ENCODE measurements at places on chromosomes 12 and 14.

- DNase-seq = no peak
These were observed 773.7 kb downstream of the BCL11B start for GRCh38 chr14:98498019-98498885.

- no peak for DNase-seq
These were observed 23.5 kb downstream of the BHLHE41 start for GRCh38 chr12:26101350-26101734.

DNA sequence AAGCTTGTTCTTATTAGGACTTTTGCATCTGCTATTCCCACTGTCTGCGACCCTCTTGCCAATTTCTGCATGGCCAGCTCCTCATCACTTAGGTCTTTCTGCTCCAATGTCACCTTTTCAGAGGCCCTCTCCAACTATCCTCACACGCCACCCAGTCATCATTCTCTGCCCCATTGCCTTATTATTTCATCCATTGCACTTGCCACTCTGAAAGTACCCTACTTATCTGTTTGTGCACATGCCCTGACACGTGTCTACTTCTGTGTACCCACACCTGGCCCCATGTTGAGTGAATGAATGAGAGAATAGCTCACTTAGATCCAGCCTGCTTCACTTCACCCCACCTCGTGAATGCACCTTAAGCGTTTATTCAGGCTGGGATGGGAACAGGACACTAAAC, 218.7 kb upstream of the TBX3 start:
- DNase-seq = no peak

DNA sequence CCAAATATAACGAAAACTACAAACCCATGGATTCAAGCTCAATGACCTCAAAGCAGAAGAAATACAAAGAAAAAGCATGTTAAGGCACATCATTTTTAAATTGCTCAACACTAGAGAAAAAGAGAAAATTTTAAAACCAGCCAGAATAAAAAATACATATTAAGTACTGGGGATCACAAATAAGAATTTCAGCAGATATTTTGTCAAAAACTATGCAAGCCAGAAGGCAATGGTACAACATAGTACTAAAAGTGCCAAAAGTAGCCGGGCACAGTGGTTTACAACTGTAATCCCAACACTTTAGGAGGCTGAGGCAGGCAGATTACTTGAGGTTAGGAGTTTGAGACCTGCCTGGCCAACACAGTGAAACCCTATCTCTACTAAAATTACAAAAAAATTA, 10.2 kb downstream of the SGPP1 start:
- no peak for DNase-seq

DNA sequence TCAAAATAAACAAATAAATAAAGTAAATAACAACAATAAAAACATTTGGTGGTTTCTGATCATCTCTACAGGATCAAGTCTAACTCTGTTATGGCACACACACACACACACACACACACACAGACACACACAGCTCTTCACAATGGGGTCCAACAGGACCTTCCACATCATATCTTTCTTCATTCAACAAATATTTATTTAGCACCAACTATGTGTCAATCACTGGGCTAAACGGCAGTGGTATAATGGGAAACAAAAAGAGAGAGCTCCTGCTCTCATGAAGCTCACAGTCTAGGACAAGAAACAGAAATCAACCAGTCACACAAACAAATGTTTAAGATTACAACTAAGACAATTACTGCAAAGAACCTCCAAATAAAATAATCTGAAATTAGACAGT, 9.3 kb downstream of the PPP1R13B start:
- no peak for DNase-seq

- DNase-seq = no peak
These were observed 3.8 kb upstream of the INHBE start for GRCh38 chr12:57451233-57451778.

DNA sequence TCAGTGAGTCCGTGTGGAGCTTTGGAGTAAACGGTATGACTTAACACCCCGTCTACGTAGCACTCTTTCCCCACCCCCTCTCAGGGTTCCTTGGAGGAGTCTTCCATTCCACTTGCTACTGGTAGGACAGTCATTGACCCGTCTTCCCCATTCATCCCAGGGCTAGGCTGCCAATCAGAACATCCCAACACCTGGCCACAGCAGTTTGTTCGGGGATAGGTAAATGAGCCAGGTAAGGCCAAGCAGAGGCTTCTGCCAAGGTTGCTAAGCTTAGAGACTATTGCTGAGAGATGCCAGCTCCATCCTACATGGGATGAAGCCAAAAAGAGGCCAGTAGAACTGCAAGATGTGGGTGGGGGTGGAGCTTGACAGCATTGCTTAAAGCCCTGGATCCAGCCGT, 130.8 kb downstream of the BCL11B start:
- no peak for DNase-seq

DNA sequence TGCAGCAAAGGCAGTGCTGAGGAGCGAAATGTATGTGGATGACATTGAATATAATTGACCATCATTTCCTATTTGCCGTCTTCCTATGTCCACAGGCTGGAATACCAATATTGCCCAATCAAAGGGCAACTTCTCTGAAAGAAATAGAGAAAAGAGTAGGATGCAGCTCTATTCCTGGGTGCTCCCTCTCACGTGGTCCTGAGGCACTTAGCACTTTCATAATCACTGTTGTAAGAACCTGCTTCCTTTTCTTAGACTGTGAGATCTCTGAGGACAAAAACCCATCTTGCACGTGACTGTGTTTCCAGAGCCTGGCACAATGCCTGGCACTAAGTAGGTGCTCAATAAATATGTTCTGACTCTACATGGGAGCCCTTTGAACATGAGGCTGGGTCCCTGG, 122.7 kb upstream of the CPM start:
- no peak for DNase-seq

DNA sequence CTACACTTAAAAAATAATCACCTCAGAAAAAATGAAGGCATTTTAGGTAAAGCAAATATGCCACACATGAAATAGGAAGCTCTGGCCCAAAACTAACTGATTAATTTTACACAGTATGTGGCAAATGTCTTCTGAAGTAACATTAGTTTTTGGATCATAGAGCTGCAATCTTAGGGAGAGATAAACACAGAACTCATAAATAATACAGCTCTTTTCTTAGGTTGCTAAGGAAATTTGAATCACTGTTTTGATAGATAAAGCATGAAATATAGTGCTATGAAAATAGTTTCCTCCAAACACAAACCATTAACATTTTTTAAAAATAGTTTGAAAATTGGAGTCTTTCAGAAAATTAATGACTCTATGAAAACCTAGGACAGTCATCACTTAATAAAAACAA, 15.0 kb downstream of the RASSF9 start:
- no peak for DNase-seq

DNA sequence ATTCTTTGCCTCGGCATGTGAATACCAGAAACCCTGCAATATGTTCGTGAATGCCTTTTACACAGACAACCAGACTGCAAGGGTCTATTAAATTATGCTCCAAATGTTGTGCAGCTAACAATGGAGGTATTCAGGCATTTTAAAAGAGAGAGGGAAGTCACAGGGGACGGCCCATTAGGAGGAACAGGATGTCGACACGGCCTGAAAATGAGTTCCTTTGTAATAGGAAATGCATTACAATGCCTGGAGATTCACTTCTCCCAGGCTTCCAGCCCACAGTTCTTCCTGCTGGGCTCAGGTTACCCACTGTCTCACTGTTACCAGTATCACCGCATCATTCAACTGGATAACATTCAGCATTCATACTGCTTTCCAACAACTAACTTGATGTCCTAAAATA, 2.5 kb downstream of the DUSP6 start:
- no peak for DNase-seq

DNA sequence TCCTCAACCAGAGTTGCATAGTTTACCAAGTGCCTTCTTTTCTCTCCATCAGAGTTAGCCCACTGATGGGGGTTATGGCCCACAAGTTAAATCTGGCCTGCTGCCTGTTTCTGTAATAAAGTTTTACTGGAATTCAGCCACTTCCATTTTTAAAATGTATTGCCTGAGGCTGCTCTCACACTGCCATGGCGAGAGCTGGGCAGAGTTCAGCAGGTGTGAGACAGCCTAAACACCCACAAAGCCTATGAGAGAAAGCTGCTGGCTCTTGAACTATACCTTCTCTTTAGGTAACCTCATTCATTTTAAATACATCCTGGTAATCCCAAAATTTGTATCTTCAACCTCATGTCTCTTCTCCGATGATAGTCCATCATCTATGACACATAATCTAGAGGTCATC, 86.1 kb downstream of the BCL2L14 start:
- DNase-seq = no peak

- DNase-seq = no peak
These were observed 34.9 kb downstream of the HCAR2 start for GRCh38 chr12:122668268-122668667.

DNA sequence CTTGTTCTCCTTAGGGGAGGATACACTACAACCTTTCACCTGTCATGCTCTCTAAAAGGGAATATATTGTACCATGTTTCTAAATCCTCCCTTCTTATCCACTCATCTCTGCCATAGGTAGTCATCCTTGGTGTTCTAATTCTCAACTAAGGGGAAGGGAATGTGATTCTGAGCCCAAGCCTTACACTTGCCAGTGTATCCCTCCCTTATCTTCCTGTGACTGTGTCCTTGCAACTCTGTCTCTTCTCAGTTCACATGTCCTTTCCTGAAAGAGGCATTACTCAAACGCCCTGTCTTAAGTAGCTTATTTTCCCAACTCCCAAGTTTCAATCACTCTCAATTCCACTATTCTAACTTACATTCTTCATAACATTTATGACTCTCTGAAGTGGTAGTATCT, 44.5 kb upstream of the SYT10 start:
- no peak for DNase-seq

DNA sequence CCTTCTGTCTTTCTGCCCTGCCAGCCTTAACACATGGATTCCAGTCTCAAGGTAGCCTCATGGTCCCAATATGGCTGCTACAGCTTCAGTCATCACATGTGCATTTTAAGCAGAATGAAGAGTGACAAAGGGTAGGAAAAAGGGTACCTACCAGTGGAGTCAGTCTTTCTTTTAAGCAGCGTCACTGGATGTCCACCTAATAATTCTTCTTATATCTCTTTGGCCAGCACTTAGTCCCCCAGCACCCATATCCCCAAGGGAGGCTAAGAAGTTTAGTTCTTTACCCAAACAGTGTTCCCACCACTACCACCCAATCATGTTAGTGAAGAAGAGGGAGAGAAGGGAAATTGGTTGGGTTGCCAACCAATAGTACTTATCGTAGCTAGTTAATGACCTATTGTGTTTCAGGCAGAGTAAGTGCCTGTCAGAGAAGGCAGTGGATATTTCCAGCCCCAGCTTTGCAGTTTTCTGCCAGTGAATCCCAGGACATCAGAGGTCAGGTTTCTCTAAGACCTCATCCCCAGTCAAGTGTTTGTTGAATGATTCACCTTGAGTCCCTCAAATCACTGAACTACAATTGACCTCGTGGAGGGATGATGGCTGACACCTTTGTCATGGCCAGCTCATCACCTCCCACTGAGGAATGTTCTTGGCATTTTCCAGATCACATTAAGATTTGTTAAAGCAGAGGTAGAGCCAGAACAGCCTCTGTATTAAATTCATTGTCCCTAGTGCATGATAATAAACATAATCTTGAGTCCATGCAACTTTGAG, 250.9 kb upstream of the CRY1 start:
- no peak for DNase-seq

DNA sequence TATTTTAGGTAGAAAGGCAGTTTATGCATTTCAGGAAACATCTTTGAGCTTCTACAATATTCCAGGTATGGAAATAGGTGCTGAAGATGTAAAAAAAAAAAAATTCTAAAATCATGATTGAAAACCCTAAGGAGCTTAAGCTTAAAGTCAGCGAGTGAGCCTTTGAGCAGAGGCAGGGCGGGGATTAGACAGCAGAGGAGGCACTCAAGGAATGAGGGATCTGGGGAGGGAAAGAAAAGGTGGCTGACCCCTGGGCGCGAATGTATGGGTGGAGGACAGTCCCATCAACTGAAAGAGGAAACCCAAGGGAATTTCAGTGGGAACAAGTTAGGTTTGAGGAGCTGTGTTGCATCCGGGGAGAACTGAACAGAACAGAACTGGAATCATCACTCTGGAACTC, 6.4 kb upstream of the PTMS start:
- no peak for DNase-seq

DNA sequence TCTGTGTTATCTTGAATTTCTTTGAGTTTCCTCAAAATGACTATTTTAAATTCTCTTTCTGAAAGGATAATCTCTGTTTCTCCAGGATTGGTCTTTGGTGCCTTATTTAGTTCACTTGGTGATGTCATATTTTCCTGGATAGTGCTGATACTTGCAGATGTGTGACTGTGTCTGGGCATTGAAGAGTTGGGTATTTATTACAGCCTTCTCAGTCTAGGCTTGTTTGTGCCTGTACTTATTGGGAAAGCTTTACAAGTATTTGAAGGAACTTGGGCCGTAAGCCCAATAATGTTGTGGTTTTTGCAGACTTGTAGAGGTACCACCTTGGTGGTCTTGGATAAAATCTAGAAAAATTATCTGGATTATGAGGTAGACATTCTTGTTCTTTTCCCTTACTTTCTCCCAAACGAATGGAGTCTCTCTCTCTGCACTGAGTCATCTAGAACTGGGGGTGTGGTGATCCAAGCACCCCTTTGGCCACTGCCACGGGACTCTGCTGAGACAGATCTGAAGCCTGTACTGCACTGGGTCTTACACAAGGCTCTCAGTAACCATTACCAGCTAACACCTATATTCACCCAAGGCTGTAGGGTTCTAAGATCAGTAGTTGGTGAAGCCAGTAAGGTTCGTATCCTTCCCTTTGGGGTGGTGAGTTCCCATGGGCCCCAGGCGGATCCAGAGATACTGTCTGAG, 703.7 kb upstream of the MGAT4C start:
- no peak for DNase-seq

- peak; percentile 62 for DNase-seq
These were observed 2.2 kb upstream of the ZFP36L1 start for GRCh38 chr14:68794851-68795596.

GRCh38 chr12:132218915-132219314, 74.7 kb downstream of the NOC4L start:
- peak; percentile 64 for DNase-seq

DNA sequence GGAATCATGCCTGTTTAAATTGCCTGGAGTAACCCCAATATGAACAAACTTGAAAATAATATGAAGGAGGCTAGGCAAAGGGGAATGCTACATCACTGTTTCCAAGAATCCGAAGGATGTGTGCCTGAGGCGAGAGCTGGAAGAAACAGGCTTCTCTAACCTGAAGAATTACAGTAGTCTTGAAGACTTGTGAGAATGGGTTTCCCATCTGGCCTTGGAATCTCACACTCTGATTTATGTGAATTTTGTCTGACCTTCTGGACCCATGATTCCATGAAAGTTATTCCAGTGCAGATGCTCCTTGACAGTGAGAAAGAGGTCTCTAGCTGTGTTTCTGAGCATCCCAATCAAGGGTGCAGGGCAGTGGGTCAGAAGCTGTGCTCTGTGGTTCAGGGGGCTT, 122.1 kb upstream of the PARP11 start:
- no peak for DNase-seq

- DNase-seq = no peak
These were observed 13.3 kb upstream of the BTG1 start for GRCh38 chr12:92158796-92159439.

GRCh38 chr14:101118233-101118632, 214.7 kb upstream of the RTL1 start:
- DNase-seq = no peak

All from CD4-positive, alpha-beta T cell treated with Interferon alpha-2 for 1 hour (primary cell).